ENCODE measurements at places on chromosomes 16 and 17.

GRCh38 chr16:65125322-65125721 is 3.5 kb upstream of the CDH11 start:
- no peak for DNase-seq

DNA sequence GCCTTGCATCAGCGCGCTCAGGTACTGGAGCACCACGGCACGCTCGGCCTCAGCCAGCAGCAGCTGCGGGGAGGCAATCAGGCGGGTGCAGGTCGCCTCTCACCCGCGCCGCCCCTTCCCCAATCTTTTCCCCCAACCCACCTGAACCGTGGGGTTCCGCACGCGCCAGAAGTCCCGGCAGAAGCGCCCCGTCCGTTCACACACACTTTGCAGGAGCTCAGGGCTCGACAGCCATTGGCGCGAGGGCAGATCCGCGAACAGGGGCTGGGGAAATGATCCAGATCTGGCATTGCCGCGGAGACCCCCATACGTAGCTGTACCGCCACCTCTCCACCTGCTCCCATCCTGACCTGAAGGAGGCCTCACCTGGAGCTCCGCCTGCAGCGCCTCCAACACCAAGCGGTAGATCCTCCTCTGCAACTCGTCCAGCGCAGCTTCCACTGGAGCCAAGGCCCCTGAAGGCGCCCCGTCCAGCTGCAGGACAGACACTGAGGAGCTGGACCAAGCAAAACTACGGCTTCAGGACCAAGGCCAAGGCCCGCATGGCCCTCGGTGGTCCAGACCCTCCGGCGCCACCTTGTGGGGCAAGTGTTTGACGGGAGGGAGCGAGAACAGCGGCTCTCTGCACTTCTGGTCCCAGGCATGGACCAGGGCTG is 1.4 kb upstream of the MATCAP1 start:
- peak; percentile 75 for DNase-seq

- no peak for DNase-seq
These were observed 507 bp downstream of the FHOD1 start for GRCh38 chr16:67246756-67247191.

DNA sequence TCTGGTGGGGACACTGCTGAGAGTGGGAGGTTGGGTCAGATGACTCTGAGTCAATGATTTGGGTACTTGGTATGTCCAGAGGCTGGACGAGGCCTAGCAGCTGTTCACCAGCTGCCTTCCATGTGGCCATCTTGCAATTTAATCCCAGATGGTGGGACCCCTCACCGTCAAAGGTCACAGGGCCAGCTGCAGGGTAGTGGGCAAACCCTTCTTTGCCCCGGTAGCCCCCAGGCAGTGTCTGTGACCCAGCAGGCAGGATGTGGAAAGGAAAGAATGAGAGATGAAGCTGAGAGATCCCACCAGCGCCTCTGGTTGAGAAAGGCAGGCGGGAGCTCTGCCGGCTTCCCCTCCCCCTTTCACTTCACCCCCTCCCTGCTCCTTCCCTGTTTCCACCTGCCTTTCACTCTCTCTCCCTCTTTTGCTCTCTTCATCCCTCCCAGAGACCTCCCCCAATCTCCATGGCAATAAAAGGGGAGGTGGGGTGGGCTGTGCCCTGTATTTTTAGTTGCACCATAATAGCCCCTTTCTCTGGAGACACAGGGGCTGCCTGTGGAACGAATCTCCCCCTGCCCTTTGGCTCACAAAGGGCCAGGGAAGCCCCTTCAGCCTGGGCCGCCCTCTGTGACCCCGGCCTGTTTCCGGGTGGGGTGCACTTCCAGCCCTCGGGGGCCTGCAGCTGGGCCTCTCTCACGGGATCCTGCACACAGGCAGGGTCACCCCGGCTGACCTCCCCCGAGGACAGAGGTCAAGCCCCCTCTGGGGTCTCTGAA is 20.2 kb downstream of the CDK5RAP3 start:
- DNase-seq: no peak

- no peak for DNase-seq
These were observed 14.0 kb downstream of the ANKRD11 start for GRCh38 chr16:89476379-89476778.

- DNase-seq: no peak
These were observed 2.4 kb downstream of the RAP1GAP2 start for GRCh38 chr17:2798678-2799077.

GRCh38 chr16:67447508-67448076 is 16.7 kb downstream of the HSD11B2 start:
- no peak for DNase-seq

DNA sequence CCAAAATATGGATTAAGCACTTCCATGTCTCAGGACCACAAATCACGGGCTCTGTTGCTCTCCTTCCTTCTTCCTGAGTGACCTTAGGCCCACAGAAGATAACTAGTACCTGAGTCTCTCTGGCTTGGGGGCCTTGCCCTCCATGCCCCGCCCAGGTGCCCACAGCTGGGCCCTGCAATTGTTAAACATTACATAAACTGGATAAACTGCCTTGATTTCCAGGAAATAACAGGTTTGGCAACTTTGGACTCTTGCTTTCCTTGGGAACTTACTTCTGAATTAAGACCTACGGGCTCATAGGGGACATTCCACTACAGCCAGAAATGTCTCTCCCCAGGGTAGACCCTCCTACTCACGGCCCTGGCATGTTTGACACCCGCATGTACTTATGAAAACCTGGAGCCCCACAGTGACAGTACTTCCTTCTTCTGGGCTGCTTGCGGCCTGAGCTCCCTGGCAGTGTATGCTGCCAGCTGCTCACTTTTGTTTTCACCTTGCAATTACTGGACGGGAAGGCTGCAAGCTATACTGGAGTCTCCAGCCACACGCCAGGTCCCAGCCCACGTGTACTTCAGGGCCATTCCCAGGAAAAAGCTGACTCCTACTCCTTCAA is 2.3 kb upstream of the UBALD2 start:
- no peak for DNase-seq

GRCh38 chr16:76444832-76445231 is 167.6 kb downstream of the CNTNAP4 start:
- DNase-seq: no peak

DNA sequence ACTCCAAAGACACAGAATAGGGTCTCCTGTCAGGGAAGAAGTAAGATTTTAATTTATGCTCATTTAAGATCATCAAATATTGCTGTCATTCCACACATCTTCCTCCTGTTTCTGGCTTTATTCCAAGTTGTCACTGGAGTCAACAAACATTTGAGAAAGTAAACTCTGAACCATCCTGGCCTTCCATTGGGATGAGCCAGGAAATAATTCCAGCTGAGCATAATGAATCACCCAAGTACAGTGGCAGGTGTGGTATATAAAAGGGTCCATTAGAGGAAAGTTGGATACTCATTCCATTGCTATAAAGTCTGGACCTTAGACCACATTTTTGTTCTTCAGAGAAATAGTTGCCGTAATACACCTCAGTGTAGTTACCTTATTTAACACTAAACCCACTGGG is 246.1 kb downstream of the SLC39A11 start:
- no peak for DNase-seq

DNA sequence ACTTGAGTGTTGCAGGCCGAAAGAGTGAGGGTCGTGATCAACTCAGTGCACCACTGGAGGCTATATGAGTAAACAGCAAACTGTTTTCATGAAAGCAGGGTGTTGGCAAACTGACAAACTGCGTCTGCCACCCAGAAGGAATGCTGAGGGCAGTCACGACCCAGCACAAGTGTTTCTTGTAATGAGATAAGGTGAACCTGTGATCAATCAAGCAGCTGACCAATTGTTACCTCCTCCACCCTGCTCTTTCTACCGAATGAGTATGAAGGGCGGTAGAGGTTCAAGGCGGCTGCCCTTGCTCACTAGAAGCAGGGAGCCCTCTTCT is 5.5 kb upstream of the SRL start:
- DNase-seq: no peak

DNA sequence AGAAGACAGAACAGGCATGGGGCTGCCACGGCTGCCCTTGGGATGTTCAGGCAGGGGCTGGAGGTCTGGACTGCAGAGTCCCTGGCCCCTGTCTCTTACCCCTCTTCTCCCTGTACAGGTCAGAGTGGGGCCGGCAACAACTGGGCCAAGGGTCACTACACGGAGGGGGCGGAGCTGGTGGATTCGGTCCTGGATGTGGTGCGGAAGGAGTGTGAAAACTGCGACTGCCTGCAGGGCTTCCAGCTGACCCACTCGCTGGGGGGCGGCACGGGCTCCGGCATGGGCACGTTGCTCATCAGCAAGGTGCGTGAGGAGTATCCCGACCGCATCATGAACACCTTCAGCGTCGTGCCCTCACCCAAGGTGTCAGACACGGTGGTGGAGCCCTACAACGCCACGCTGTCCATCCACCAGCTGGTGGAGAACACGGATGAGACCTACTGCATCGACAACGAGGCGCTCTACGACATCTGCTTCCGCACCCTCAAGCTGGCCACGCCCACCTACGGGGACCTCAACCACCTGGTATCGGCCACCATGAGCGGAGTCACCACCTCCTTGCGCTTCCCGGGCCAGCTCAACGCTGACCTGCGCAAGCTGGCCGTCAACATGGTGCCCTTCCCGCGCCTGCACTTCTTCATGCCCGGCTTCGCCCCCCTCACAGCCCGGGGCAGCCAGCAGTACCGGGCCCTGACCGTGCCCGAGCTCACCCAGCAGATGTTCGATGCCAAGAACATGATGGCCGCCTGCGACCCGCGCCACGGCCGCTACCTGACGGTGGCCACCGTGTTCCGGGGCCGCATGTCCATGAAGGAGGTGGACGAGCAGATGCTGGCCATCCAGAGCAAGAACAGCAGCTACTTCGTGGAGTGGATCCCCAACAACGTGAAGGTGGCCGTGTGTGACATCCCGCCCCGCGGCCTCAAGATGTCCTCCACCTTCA is 11.7 kb downstream of the TUBB3 start:
- DNase-seq: no peak

- no peak for DNase-seq
These were observed 7.2 kb downstream of the SPAG7 start for GRCh38 chr17:4960279-4960922.

- peak; percentile 52 for DNase-seq
These were observed 20.6 kb downstream of the ADAM11 start for GRCh38 chr17:44779211-44780025.

DNA sequence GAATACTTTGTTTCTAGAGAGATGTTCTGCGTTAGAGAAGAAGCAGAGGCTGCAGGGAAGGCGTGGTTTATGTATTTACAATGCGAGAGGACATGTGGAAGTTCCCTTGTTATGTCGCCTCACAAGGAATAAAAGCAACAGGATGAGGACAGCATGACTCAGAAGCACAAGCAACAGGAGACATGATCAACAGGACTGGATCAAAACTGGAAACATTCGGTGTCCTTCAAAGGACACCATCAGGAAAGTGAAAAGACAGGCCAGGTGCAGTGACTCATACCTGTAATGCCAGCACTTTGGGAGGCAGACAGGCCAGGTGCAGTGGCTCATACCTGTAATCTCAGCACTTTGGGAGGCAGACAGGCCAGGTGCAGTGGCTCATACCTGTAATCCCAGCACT is 52.6 kb downstream of the CCDC57 start:
- no peak for DNase-seq

- no peak for DNase-seq
These were observed 10.2 kb upstream of the C17orf78 start for GRCh38 chr17:37365589-37365988.

DNA sequence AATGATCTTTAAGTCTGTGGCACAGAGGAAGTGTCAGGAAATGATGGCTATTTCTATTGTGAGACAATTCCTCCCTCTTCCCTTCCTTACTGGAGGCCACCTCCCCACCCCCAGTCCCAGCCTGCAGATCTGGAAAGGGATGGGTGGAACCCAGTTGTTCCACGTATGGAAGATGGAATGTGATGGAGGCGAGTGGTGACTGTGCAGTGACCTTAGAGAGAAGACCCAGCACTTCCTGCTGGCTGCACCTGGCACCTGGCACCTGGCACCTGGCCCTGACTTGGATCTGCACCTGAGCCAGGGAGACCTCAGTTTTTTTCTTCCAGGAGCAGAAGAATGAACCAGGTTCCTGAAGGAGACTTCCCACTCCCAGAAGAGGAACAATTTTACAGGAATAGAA is 33.0 kb upstream of the TMC5 start:
- DNase-seq: no peak

DNA sequence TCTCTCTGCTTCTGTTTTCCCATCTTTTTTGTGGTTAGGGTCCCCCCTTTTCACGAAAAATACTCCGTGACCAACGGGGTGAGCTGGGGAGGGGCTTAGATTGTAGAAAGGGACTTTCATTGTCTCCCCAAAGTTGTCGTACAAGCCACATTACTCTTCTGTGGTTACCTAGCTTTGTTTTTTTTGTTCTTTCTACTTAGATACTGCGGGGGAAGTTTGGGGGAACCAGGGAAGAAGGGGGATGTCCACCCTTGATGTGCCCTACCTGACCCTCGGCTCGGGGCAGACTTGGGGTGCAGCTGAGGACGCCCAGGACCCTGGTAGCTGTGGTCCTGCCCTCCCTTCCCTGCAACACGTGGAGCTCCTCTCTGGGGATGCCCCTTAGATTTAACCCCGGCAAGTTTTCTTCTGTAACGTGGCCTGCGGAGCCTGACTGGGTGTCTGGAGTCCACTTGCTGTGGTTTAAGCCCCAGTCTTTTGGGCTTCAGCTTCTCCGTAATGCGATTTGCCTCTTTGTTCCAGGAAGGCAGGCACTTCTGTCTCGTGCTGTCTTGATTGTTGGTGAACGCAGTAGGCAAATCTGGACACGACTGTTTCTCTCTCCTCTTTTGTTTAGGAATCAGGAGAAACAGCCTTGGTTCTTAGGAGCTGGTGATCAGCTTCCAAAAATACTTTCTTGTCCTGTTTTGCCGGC is 892 bp downstream of the ABCC1 start:
- DNase-seq: no peak
